ENCODE measurements at places on chromosomes 2 and 18.

- no peak for DNase-seq
Measured at GRCh38 chr2:30860003-30860725, 52.9 kb upstream of the CAPN13 start.

DNA sequence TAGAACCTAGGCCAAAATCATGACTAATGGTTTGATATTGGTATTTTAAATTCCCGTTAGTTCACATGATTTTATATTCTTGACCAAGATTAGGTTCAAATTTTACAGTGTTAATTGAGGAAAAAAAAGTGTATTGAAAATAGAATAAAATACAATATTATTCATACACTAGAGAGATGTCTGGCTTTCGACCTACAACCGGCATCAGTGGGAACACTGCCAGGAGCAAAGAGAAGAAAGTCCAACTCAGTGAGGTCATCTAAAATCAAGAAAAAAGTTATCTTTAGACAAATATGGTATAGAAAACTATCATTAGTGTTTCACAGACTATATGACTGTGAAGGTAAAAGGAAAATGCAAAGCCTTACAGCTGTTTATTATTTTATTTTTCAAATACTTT, 81.5 kb downstream of the PIGN start:
- DNase-seq = no peak

DNA sequence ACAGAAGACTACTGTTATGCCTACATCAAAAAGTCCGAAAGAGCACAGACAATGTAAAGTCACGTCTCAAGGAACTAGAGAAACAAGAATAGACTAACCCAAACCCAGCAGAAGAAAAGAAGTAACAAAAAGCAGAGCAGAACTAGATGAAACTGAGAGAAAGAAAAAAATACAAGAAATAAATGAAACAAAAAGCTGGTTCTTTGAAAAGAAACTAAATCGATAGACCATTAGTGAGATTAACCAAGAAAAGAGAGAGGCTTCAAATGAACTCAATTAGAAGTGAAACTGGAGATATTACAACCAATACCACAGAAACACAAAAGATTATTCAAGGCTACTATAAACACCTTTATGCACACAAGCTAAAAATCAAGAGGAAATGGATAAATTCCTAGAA, 271.8 kb downstream of the MBD2 start:
- no peak for DNase-seq

DNA sequence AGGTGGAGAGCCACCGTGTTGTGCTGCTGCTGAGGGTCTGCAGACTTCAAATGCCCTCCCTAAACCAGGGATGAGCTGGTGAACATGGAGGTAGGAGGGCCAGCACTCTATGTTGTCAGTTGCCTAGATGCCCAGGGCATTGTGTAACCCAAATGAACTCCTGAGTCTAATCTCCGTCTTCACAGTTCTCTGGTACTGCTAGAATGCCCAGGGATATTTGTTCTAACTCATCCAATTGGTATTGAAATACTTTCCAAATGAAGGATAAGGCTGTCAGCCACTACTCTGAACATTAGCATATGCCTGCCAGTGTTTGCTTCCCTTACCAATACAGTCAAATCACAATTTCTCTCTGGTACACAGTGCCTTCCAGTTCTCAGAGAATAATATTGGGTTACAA, 492.6 kb downstream of the SLC4A3 start:
- DNase-seq = no peak

DNA sequence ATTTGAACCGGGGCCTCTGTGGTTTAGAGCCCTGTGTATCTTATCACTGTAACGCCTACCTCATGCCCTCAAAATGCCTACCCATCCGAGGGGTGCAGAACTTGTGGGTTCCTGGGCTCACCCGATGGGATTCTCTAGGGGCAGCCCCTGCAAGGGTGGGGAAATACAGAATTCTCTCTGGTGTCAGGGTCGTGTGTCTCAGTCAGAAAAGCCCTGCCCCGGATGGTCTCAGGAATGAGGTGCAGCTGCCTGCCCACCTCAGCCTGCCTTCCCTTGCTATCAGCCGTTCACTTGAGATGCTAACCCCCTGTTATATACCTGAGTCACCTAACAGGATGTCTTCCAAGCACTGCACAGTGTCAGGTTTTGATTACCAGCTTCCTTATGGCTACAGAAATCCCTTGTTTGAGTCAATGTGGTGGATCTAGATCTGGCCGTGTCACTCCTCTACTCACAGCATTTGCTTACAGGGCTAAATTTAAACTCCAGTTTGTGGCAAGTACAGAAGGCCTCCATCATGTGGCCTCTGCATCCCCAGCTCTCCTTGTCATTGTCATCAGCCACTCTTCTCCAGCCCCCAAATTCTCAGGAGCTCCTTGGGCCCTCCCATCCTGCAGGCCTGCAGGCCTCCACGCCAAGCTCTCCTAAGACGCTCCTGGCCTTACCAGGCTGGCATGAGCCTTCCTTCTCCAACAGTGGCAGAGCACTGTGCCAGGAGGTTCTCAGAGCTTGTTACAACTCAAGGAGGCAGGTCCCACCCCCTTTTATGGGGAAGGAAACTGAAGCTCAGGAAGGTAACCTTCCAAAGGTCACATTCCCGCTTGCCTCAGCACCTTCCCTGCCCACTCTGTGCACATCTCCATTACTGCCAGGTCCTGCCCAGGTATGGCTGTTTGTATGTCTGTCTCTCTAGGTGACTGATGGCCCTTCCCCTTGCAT, 14.3 kb upstream of the MAP3K2 start:
- DNase-seq = no peak

GRCh38 chr2:126766969-126767296, 111.0 kb downstream of the GYPC start:
- no peak for DNase-seq

DNA sequence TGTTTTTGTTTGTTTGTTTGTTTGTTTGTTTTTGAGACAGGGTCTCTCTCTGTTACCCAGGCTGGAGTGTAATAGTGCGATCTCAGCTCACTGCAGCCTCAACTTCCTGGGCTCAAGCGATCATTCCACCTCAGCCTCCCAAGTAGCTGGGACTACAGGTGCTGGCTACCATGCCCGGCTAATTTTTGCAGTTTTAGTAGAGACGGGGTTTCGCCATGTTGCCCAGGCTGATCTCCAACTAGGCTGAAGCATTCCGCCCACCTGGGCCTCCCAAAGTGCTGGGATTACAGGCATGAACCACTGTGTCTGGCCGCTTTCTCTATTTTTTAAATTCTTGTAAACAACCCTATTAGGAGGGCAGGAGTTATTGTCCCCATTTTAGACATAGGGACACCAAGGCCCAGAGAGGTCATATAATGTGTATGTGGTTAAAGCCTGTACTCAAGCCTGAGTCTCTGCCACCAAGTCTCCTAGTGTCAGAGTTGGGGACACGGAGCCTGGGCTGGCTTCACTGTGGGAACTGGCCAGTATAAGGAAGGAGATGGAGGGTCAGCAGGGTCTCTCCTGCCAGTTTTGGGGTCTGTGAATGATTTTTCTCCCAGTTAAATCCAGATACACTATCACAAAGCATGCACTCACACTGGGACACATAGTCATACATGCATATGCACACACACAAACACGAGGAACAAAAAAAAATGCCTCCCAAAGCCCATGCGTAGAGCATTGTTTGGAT, 27.5 kb upstream of the MCFD2 start:
- no peak for DNase-seq

DNA sequence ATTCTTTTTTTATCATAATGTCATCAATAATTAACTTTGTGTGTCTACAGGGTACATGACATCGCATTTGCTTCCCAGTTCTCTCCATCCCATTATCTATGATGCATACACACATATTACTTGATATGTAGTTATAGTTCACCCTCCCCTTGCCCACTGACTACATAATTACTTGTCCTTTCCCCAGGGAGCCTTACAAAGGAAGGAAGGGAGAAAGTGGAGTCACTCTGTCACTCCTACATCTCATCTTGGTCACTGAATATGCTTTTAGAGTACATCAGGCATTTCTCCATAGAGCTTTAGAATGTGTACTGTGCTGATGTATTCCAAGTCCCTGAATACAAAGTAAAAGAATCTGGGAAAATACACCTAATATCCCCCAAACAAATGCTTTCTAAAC, 6.0 kb upstream of the DTNA start:
- DNase-seq = no peak

DNA sequence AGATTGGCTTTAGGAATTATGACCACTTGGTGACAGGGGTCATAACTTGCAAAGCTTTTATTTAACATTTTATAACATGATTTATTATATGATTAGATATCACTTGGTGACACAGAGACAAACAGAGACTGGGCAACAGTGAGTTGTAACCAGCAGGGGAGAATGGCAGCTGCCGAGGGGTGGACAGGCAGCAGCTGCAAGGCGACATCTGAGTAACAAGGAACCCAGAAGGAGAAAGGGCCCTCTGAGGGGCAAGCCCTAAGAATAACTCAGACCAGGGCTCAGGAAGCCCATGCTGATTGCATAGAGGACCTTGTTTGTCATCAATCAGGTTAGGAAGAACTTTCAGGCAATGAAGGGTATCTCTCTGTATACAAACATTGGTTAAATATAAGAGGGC, 339.9 kb upstream of the SOX11 start:
- no peak for DNase-seq

GRCh38 chr18:13482618-13482945, 243.8 kb downstream of the FAM210A start:
- no peak for DNase-seq

GRCh38 chr2:148675708-148676107, 31.2 kb downstream of the EPC2 start:
- DNase-seq = no peak

GRCh38 chr2:118730405-118730804, 117.0 kb downstream of the EN1 start:
- no peak for DNase-seq

DNA sequence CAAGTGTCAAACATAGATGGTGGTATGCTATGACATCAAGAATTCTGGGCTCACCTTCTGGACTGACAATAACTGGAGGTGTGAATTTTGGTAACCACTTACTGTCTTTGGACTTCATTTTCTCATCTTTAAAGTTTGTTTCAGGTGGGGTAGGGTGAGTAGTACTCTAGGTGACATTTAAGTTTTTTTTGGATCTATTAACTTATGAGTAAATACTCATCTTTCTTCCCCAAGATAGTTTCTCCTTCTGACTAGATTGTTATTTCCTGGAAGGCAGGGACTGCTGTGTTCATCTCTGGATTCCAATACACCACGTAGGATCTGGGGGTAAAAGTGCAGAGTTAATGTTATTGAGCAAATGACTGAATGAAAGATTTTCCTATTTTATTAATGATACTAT, 55.9 kb downstream of the ICOS start:
- DNase-seq = no peak

- peak; percentile 27 for DNase-seq
Measured at GRCh38 chr2:54673501-54673998, 49.9 kb upstream of the EML6 start.

GRCh38 chr2:59912042-59912441, 641.4 kb downstream of the BCL11A start:
- DNase-seq = no peak

- DNase-seq = no peak
Measured at GRCh38 chr18:9965711-9966624, 52.2 kb downstream of the VAPA start.

GRCh38 chr2:242098445-242099128, 229.1 kb downstream of the RTP5 start:
- DNase-seq = no peak

DNA sequence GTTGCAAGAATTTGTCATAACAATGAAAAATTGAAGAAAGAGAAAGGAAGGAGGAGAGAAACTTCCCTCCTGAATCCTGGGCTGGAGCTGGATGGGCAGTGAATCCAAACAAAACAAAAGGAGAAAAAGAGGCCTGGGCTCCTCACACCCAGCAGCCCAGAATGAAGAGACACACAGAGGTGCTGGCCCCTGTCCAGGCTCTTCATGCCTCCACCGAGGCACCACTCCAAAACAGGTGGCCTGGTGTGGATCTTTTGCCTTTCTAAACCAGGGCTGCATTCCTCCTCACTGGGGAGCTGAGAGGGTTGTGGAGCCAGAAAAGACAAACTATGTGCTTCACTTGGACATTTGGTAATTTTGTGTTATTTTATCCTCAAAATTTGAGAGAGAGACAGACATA, 76.0 kb downstream of the FAM124B start:
- no peak for DNase-seq

- DNase-seq = no peak
Measured at GRCh38 chr2:46915281-46915810, at the start of gene MCFD2. Gene MCFD2, minus strand, starts transcription at chr2:46915806. Its CDS starts 6,635 bp downstream, at chr2:46909171.

GRCh38 chr2:129709956-129710598, 269.4 kb upstream of the RAB6C start:
- no peak for DNase-seq

DNA sequence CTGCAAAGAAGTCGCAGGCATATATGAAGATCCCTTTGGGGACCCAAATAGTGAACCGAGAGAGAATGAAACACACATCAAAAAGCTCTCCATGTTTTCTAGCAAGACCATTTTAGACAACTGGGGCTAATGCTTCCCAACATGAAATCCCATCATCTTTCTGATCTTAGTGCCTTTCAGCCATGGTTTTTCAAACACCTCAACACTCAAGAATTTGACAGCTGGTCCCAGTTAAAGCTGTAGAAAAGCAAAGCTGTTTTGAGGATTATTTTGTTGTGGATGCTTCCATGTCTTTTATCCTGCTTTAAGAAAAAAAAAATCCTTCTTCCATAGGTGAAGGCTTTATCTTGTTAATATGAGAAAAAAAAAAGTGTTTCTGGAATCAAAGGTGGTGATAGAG, 259.1 kb downstream of the STK39 start:
- DNase-seq = no peak

- DNase-seq = no peak
Measured at GRCh38 chr2:31286961-31287550, 53.1 kb downstream of the EHD3 start.

DNA sequence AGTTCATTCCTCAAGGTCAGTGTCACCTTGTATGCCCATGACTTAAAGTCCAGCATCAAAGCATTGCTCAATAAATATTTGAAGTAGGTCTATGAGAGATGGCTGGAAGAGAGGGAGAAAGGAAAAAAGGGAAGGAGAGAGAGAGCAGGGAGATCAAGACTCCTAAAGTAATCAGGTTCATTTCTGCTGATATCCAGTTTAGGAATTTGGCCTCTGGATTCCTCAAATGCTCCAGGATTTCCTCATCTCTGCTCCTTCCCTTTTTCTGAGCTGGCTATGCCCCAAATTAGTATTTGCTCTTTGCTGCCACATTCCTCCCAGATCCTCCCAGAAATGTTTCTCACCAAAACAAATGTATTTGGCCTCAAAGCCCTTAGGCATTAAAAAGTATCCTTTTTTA, 739.4 kb upstream of the CHAC2 start:
- no peak for DNase-seq

DNA sequence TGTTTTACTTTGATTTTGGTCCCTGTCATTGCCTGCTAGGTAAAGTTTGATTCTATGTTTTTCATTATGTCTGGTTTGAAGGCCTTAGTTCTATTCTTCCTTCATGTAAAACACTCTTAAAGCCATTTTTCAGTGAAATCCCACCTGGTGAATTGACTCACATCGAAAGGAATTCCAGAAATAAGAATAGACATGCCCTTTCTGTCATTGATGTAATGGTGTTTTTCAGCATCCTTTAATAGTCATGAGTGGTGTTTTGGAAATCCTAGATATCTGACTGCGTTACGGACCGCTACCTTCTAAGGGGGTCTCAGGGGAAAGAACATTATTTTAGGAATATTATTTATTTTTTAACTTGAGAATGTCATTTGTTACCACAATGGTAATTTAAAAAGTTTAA, 104.5 kb upstream of the ZEB2 start:
- no peak for DNase-seq
